ENCODE measurements at places on chromosomes 11 and 22. TPM values are rescaled to one million over a fixed set of nuclear protein-coding genes. Genes with fewer than 3 reads are reported as not detected.

The CD3D gene
- not detected for polyA plus RNA-seq

The LRRC10B gene
- polyA plus RNA-seq = not detected

The ADAMTS8 gene
- polyA plus RNA-seq = 0.60 TPM

The LIF gene
- polyA plus RNA-seq = 203 TPM

The AIFM3 gene
- polyA plus RNA-seq = 0.09 TPM

The OR2AT4 gene
- not detected for polyA plus RNA-seq

The MMP10 gene
- not detected for polyA plus RNA-seq

The PHOX2A gene
- polyA plus RNA-seq = not detected

The KCNE3 gene
- 0.05 TPM for polyA plus RNA-seq

The TESMIN gene
- 2.2 TPM for polyA plus RNA-seq

The SMIM35 gene
- polyA plus RNA-seq = not detected

The APOBEC3F gene
- 9.1 TPM for polyA plus RNA-seq

The SLN gene
- polyA plus RNA-seq = not detected

All from IMR-90 (cell line).